ENCODE measurements at places on chromosomes 1 and 21.
A peak's percentile ranks its signal among the peaks of the same experiment; 100 is the strongest.

DNA sequence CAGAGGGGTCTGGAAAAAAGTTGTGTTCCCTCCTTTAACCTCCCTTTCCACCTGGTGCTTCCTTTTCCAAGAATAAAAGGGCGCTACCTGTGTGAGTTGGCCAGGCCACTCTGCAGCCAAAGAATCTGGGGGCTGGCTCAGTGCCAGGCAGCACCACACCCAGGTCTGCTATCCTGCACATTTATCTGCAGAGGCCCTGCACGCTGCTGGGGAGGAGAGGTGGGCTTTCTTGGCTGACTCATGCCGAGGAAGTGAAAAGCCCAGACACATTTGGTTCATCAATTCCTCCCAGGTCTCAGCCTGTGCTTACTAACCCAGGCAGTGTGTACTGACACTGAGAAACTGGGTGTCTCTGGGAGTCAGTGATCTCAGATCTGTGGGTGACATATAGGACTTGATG, 79.8 kb upstream of the F3 start:
- DNase-seq: no peak

GRCh38 chr1:150012611-150013010, 2.1 kb upstream of the OTUD7B start:
- no peak for DNase-seq

GRCh38 chr1:235295902-235296350, 32.1 kb downstream of the ARID4B start:
- DNase-seq: no peak

GRCh38 chr1:43454270-43455011, 710 bp upstream of the HYI start:
- peak; percentile 60 for DNase-seq

- DNase-seq: no peak
Measured at GRCh38 chr1:101698681-101699080, 298.0 kb downstream of the OLFM3 start.
